ENCODE measurements at places on chromosomes 2 and 18. TPM values are rescaled to one million over a fixed set of nuclear protein-coding genes. Genes with fewer than 3 reads are reported as not detected.

Gene CCBE1
- 2.3 TPM for total RNA-seq

Gene B4GALT6
- total RNA-seq = 7.3 TPM

Gene TMEM200C
- 0.32 TPM for total RNA-seq

Gene KLHL14
- 0.45 TPM for total RNA-seq

Gene VWC2L
- total RNA-seq = not detected

Gene SATB2
- 8.3 TPM for total RNA-seq

Gene SEPTIN10
- total RNA-seq = 97.2 TPM

Gene TUBA4B
- total RNA-seq = not detected

Gene RAB6C
- total RNA-seq = not detected

Gene TGFA
- 2.2 TPM for total RNA-seq

Gene ASXL3
- total RNA-seq = 1.5 TPM

Gene TP53I3
- 12.0 TPM for total RNA-seq

Gene WNT10A
- total RNA-seq = not detected

Gene RAX
- not detected for total RNA-seq

Gene MGAT5
- 37.5 TPM for total RNA-seq

Gene CELF4
- 0.39 TPM for total RNA-seq

Gene SOWAHC
- 14.7 TPM for total RNA-seq

Gene UPP2
- total RNA-seq = not detected

Gene SPATA3
- not detected for total RNA-seq

Gene FBXO11
- total RNA-seq = 59.3 TPM

Gene SCG2
- 0.19 TPM for total RNA-seq

Gene ZNF521
- 20.4 TPM for total RNA-seq

Gene CDH7
- total RNA-seq = not detected

Gene BIRC6
- total RNA-seq = 98.7 TPM

Gene DCTN1
- 97.1 TPM for total RNA-seq

Gene AAK1
- total RNA-seq = 73.6 TPM

Gene MAB21L4
- total RNA-seq = not detected

Gene FIGN
- total RNA-seq = 10.3 TPM

Gene CCNYL1
- 24.4 TPM for total RNA-seq

Gene MITD1
- total RNA-seq = 18.0 TPM

Gene ITPRIPL1
- total RNA-seq = 3.1 TPM

Gene ELOA2
- total RNA-seq = not detected

Gene TSN
- 50.1 TPM for total RNA-seq

Measured in mesenteric fat pad (tissue), 1 donor.